ENCODE measurements at places on chromosomes 16 and 17. TPM values are rescaled to one million over a fixed set of nuclear protein-coding genes. Genes with fewer than 3 reads are reported as not detected.

The NTN1 gene
- 4.0 TPM for total RNA-seq

The MEIOC gene
- not detected for total RNA-seq

The KRT16 gene
- total RNA-seq, result 1.6 TPM

The CD300H gene
- not detected for total RNA-seq

The KCNJ18 gene
- total RNA-seq, result not detected

The SNRNP25 gene
- total RNA-seq, result 13.5 TPM
